Activated effector memory CD4-positive, alpha-beta T cell treated with Interleukin-2 at 50 U/mL for 16 hours (primary cell): ENCODE measurements at places on chromosomes 6 and 20.

DNA sequence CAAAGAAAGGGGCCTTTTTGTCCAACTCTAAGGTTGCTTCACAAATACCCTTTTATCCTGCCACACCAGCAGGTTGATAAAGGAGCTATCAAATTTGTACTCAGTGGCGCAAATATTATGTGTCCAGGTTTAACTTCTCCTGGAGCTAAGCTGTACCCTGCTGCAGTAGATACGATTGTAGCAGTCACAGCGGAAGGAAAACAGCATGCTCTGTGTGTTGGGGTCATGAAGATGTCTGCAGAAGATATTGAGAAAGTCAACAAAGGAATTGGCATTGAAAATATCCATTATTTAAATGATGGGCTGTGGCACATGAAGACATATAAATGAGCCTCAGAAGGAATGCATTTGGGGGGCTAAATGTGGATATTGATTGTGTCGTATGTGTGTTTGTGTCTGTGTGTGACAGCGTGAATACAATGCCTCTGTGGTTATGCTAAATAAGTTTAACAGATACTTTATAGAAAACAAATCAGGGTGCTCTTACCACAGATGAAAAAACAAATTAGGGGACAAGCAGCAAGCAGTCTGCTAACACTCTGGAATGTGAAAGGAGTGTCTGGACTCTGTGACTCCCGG, 33.6 kb downstream of the HM13 start:
- DNase-seq: no peak

DNA sequence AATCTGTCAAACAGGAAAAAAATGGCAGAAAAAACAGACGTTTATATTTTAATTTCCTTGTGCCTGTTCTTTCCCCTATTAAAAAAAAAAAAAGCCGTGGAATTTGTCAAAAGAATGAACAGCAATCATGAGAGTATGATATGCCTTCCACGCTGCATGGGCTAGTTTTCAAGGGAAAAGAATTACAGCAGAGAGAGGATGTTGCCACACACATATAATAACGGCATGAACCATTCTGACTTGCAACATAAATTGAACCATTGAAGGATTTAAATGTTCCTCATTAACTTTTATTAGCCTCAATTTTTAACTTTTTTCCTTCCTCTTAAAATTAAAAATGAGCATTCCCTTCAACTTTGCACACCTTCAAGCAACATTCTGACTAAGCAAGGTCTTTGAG, 301.8 kb downstream of the FOXC1 start:
- DNase-seq: no peak

DNA sequence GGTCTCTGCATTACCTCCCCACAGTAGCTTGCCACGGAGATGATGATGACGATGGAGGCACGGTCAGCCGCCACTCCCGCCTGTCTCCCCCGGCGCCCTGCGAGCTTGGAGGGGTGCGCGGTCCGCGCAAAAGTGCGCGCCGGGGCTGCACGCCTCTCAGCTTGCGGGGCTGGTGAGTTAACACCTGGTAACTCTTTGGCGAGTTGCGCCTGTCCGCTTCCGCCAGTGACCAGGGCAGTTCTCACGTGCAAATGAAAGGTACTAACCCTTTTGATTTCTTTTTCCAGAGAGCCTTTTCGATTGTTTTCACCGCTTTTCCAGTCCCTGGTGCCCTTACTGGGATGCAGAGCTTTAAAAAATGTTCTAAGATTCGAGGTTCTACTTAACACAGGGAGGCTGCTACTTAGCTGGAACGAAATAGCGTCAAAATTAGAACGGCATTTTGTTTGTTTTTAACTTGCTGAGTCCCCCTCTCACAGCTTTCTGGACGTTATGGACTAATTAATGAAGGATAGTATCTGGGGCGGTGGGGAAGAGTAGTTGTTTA, 6.2 kb downstream of the GRIK2 start:
- no peak for DNase-seq

DNA sequence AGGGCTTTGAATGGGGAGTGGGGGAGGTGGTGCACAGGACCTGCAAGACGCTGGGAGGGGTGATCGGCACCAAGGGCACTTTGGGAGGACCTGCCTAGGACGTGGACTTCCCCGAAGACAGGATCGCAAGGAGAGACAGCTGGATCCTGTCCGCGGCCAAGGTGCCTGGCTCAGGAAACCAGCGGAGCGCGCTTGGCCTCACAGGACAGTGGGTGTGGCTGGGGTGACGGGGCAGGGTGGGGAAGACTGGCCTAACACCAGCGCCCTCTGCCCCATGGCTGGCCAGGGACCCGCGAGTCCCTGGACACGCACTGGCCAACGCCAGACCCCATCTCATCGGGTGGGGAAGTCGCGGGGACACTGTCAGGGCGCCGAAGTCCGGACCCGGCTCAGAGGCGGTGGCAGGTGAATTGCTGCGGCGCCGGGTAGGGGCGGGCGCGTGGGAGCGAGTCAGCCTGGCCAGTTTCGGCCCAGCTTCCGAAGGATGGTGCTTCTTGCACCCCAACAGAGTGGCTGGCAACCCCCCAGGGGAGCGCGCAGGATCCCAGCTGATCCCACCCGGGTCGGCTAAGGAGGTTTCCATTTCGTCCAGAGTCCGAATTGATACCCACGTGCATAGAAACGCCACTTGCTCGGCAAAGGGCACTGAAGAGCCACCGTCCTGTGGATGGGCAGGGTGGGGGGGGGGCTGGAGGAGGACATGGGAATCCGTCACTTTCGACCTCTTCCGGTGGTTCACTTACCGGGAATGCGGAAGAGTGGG, 785 bp upstream of the THBD start:
- no peak for DNase-seq

GRCh38 chr6:13299403-13299821, 28.9 kb downstream of the TBC1D7 start:
- DNase-seq: no peak

DNA sequence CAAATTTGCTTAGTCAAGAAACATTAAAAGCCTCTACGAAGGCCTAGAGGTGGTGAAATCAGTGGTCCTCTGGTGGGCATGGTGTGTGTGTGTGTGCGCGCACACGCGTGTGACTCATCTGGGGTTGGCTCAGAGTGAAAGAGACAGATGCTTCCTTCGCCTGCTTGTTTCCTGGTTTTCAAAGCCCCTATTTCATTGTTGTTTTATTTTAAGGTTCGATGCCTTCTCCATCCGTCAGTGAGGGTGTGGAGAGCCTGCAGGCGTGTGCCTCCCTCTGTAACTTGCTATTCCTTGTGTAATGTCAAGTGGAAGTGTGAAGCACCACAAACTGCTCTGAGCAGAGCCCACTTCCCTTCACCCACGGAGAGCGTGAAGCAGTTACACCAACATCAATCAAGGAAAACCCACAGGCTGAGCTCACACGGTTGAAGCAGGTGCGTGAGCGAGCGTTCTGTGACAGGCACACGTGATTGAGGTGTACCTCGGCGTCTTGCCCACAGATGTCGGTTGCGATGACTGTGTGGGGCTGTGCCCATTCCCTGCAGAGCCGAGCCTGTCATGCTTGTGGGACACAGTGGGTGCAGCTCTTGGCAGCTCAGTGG, 233.9 kb downstream of the PRL start:
- DNase-seq: no peak

GRCh38 chr20:22408521-22409402, 175.6 kb downstream of the FOXA2 start:
- no peak for DNase-seq

DNA sequence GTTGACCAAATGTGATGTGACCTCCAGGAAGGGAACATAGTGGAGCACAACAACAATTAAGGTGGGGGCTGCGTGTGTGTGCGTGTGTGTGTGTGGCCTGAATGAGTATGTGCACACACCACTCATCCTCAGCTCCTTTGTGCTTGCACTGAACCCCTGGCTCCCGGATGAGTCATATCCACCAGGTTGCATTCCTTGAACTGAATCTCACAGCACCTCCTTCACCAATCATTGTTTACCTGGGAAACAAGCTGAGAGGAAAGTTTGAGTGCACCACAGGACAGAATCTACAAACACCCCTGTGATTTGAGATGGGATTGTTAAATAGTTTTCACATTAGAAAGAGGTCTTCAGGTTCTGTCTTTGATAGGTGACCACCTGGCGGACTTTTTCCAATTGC, 33.7 kb upstream of the GPR6 start:
- no peak for DNase-seq

DNA sequence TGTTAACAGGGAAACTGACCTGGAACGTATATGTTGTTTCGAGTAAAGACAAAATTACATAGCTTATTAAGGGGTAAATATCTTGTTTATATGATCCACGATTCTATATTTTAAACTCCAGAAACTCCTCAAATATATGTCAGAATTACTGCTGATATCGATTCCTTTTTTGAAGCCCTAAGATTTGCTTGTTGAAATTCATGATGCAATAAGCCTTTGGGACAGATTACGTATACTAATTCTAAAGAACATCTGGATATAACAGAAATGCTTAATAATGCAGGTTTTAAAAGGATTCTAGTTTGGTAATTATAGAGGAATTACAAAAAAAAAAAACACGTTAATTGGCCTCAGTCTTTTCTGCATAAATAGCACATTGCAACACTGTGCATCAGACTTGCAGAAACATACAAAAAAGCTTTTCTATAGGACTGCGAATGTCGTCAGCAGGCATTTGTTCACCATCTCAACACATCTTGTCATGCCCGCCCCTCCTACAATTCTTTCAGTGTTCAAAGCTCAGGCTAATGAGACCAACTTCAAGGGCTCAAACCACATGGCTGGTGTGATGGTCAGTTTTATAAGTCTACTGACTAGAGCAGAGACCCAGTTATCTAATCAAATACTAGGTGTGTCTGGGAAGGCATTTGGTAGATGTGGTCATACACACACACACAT, 74.9 kb downstream of the AGPAT4 start:
- DNase-seq: no peak

- DNase-seq: no peak
These were observed 510 bp downstream of the NDRG3 start for GRCh38 chr20:36745234-36745926.

GRCh38 chr6:146891615-146892265, 293.0 kb downstream of the ADGB start:
- DNase-seq: no peak

DNA sequence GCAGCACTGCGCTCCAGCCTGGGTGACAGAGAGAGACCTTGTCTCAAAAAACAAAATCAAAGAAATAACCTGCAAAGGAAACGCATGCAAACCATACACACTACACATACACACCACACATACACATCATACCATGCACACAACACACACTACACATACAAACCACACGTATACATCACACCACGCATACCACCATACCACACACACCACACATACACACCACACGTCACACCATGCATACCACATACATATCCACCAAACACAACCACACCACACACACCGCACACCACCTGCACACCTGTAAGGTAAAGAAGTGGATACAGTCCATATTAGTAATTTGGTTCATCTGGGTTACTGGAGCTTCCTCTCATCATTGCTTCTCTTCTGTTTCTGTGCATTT, 32.3 kb upstream of the F13A1 start:
- no peak for DNase-seq

- DNase-seq: peak; percentile 59
These were observed at the start of gene COQ3 for GRCh38 chr6:99393698-99394531. Gene COQ3, minus strand, starts transcription at chr6:99394195. Its CDS starts 16 bp downstream, at chr6:99394179.

DNA sequence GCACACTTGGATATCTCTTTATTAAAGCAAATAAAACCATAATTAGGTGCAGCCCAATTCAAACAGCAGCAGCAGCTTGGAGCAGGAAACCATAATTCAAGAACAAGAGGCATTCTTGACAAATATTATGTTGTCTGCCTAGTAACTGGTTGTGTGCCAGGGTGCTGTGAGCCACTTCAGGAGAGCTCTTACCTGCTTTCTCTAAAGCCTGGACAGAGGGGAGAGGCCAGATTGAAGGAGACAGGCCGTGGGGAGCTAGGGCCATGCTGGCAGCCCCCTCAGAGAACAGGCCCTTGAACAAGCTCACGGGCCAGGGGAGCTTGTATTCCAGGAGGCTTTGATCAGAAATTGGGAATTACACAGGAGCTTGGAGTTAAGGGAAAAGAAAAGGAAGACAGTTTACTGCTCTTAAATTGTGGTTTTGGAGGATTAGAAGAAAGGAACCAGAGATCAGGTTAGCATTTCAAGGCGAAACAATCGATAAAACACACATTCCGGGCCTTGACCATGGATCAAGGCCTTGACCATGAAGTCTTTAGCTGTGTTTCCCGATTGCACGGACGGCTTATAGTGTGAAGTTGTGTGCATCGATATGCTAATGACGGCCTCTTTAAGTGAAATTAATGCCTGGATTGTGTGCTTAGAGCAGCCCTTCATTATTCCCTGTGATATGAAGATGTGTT, 69.8 kb upstream of the NKX2-2 start:
- no peak for DNase-seq

DNA sequence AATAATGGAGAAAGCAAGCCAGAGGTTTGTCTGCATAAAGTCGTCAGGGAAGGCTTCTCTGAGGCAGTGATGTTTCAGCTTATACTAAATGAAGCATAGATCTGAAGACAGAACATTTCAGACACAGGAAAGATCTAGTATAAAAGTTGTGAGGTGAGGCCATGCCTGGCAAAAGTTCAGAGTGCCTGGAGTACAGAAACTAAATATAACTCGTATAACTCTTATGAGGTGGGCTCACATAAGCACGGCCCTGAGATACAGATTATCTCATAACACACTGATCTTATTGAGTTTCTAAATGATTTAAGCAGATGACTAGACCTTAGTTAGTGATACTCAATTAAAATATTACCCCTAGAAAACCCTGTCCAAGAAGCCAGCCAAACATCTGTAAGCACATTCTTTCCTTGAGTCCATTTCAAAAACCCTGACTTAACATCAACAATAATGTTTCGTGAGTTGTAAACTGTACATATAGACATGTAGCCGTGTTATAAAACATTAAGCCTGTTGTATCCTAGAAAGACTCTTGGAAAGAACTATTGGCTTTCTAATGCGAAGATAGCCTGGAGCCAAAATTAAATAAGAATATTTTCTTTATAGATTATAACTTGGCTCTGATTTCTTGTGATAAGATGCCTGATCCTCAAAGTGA, 667.6 kb downstream of the TENT5A start:
- no peak for DNase-seq

GRCh38 chr6:149236589-149236988, 80.9 kb upstream of the TAB2 start:
- no peak for DNase-seq

DNA sequence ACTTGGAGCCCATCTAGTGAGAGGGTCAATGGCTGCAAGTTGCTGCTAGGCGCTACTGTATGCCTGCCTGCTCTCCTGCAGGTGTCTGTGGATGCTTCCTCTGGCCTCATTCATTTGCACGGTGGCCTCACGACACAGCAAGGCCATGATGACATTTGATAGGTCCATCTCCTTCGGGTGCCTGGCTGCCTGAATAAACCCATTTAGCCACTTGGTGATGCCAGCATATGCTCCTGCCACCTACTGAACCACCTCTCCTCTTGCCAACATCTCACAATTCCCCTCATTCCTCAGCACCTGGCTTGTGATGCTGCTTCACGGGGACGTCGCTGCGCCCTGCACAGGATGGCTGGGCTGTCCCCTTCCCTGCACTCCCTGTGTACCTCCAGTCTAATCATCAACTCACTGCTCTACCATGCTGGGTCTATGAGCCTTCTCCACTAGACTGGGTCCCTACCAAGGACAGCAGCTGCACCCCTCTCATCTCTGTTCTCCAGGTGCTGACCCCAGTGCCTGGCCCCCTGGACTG, 51.1 kb downstream of the AGPAT4 start:
- no peak for DNase-seq

GRCh38 chr6:79045966-79046365, 32.1 kb downstream of the PHIP start:
- no peak for DNase-seq

GRCh38 chr6:35065441-35065800, 75.7 kb downstream of the TCP11 start:
- no peak for DNase-seq

- no peak for DNase-seq
These were observed 6.8 kb downstream of the HDDC2 start for GRCh38 chr6:125294925-125295324.

GRCh38 chr6:35173427-35174087, 32.4 kb upstream of the TCP11 start:
- no peak for DNase-seq
